NCI-H1092 (cell line): ENCODE measurements at places on chromosomes 7 and 10.

- no peak for DNase-seq
These were observed 373.6 kb upstream of the LRGUK start for GRCh38 chr7:133753513-133753912.

- DNase-seq, result no peak
These were observed 275.2 kb downstream of the BAMBI start for GRCh38 chr10:28952523-28952922.

GRCh38 chr10:67302701-67303100 is 376.9 kb downstream of the LRRTM3 start:
- DNase-seq, result no peak

GRCh38 chr7:128742206-128742605 is 3.0 kb downstream of the CALU start:
- DNase-seq, result no peak

DNA sequence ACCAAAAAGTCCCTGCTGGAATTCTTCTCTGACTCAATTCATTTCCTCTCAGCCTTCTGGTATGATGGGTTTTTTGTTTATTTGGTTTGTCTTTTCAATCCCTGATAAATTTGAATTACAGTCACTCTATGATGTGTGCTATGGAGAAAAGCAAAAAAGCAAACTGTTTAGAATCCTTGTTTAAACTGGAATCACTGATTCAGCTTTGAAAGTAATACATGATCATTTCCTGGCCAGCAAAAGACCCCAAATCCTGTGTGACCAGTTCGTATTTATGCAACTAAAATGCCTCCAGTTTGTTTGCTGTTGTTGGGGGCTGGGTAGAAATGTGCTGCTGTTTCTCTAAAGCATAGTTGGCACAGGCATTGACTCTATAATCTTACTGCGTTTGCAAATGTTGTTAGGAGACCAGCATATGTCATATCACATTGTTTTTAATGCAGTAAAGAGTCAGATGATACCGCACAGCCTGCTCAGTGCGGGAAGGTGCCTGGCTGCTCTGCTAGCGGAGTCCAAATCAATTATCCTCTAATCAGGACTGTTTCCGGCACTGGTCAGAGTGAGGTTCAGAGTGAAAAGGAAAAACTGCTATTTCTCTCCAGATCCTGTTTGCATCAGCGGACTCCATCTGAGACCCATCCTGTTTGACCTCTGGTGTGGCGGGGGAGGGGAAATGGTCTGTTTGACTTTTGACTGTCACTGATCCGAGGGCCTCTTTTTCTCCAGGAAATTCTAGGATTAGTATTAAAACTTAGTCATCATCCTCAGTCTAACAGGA is 40.6 kb upstream of the ADD3 start:
- DNase-seq, result no peak

- no peak for DNase-seq
These were observed 10.6 kb downstream of the VIM start for GRCh38 chr10:17238445-17239291.

DNA sequence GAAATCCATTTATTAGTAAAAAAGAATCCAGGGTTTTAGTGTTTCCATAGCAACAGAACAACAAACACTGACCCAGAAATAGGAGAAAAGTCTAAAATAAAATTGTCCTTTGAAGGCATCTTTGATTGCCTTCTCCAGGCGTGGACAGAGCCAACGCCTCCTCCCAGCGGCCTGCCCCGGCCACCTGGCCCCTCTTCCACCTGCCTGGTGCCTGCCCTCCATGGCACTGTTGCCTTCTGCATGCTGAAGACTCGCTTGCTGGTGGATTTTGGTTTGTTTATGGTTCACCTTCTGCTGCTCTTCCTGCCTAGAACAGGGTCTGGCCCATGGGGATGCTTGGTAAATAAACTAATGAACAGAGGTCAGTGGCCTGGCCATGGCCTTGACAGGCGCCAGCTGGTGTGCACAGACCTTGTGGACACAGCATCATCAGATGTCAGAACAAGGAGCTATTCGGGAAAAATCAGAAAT is 107.4 kb downstream of the DYNC2I1 start:
- DNase-seq, result no peak

DNA sequence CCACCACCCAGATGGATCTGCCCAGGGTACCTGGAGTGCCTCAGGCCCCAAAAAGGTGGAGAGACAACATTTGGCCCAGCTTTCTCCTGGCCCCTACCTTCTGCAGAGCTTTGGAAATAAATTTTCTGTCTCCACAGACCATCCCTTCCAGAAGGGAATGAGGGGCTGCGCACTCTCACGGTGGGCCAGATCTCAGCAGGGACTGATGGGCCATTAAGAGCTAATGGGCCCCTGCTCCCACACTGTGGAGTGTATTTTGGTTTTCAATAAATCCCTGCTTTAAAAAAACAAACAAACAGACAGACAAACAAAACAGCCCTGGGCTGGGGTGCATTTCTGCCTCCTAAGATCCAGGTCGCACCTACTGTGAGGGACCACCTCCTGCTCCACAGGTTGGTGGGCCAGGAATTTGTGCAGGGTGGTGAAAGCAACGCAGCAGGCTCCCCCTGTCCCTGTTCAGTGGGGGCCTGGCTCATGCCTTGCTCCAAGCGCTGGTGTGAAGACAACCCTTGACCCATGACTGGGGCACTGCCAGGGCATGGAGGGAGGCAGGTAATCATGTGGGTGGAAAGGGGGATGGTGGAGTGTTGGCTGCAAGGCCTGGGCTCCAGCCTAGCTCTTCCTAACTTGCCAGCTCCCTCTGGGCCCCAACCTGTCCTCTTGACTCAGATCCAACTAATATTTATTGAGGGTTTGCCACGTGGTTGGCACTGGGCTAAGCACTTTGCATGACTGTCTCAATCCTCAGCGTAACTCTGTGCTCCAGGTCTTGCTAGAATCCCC is 88.5 kb downstream of the COL13A1 start:
- DNase-seq, result no peak

DNA sequence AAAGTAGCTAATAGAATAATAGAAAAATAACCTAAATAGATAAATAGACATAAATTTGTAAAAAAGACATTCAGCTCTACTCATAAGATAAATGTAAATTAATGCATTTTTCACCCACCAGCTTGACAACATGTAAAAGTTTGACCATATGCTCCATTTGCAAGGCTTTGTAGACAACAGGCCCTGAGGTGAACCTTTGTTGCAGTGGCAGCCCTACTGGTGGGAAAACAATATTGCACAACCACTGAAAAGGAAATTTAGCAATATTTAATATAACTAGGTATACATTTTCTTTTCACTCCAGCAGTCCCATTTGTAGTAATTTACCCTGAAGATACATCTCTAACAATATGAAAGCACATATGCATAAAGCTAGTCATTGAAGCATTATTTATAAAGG is 39.0 kb upstream of the ADRA2A start:
- no peak for DNase-seq

- DNase-seq, result no peak
These were observed 8.5 kb downstream of the SP8 start for GRCh38 chr7:20778063-20778721.

DNA sequence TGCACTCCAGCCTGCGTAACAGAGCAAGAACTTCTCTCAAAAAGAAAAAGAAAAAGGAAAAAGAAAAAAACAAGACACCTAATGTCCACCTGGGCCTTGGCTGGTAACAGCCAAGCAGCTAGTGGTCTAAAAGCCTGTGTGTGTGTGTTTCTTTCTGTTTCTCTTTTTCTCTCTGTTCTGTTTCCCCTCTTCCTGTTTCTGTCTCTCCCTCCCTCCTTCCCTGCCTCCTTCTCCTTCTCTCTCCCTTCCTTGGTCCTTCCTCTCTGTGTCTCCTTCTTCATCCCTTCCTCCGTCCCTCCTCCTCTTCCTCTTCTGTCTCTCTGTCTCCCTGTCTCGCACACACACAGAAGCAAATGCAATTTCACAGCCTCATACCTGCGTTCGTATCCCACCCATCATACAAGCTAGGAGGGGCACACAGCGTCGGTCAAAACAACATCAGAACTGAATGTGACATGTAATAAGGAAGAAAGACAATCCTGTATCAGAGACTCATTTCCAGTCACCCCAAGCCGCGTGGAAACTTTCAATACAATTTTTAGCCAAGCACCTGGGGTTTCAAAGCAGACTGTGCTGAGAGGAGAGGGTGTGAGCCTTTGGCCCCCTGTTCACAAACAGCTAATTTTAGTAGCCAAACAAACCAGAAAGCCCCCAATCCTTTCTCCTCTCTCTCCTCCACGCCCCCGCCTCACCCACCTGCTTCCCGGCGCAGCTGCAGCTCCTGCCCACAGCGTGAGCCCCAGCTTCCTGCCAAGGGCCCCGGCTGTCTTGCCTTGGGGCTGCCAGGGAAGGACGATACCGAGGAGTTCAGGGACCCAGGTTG is 50.2 kb upstream of the GNA12 start:
- DNase-seq, result peak; percentile 44

DNA sequence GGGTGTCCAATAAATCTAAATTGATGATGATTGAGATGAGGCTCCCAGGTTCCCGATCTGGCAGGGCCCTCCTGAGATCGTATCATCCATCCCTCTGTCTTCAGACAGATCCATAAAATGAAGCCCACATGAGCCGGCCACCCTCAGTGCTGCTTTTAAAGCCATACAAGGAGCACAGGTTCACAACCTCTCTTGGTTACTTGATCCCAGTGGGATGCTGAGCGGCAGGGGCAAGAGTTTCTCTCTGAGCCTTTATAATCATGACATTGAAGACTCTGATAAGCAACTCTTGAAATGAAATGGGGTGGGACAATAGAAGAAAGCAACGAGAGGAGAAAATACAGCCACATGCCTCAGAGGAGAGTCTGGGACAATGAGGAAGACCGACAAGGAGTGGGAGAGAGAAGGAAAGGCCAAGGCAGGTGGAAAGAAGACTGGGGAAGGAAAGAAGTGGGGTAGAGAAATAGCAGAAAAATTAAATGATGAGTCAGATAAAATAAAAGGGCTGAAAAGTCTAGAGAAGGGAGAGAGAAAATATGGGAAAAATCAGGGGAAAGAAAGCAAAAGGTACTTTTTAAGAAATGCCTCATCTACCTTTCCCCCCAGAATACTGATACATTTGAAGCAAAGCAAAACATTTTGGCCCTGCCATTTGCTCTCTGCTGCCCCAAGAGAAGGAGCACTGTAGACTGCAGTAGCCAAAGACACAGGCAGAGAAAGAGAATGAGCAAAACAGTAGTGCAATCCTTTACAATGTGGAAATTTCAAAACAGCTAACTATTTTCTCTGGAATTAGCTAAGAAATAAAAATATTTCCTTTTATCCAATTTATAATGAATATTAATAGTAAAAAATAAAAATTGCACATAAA is 14.6 kb downstream of the GBX1 start:
- DNase-seq, result no peak

DNA sequence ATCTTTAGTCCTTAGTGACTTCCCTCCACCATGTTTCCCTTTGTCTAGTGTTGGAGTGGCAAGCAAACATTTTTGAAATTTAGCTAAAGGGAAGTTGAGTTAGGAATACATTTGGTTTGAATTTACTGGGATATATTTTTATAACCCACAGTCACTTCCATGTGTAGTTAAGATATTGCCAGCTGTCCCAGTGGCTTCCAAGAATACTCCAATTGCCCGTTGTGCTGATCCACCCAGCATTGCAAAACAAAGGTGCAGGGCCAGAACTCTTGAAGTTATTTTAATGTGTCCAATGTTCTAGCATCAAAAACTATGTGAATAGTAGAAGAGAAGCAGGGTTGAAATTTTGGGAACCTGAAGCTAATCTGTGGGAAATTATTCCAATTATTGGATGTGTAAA is 2.5 kb upstream of the P4HA1 start:
- DNase-seq, result no peak

DNA sequence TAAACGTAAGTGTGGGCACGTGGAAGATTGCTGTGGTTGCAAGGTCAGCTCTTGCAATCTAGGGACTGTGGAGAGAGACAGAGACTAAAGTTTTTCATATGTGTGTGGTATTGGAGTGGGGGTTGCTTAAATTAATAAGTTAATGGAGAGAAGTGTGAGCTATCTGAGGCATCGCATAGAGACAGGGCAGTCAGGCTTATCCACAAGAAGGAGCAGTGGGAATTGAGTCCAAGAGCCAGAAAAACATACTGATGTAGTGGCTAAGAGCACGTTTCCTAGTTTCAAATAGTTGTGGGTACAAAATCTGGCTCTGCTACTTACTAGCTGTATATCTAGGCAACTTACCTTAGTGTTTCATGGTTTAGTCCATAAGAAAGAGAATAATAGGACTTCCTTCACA is 65.8 kb downstream of the SORCS3 start:
- DNase-seq, result no peak

DNA sequence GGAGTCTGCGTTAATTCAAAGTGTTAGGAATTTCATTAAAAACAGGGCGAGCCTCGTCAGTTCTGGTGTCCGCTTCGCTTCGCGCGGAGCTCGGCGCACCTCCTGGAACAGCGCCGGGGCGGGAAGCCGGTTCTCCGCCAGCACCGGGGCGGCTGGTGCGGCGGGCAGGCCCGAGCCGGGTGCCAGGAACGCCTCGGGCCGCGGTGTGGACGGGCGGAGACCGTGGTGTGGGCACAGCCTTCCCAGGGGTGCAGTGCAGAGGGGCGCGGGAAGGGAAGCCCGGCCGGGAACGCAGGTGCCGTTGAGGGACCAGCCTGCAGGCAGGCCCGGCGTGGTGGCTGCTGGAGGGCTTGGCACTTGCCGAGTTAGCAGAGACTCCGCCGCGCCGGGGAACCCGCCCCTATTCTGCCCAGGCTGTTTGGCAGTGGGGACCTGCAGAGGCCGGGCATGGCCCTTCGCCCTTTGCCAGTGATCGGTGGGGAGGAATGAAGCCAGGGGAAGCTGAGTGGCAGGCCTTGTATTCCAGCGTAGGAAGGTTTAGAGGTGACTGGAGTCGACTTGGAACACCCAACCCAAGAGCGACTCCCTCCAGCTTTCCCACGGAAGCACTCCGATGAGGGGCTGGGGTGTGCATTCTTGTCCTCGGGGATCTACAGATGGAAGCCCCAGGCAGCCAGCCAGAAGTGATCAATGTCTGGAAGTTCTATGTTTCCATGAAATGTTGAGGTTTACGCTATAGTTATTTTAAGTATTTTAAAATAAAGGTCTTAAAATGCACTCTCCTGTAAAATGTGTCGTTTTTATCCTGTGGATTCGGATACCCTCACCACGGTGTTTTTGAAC is 945 bp upstream of the RHEB start:
- peak; percentile 61 for DNase-seq

DNA sequence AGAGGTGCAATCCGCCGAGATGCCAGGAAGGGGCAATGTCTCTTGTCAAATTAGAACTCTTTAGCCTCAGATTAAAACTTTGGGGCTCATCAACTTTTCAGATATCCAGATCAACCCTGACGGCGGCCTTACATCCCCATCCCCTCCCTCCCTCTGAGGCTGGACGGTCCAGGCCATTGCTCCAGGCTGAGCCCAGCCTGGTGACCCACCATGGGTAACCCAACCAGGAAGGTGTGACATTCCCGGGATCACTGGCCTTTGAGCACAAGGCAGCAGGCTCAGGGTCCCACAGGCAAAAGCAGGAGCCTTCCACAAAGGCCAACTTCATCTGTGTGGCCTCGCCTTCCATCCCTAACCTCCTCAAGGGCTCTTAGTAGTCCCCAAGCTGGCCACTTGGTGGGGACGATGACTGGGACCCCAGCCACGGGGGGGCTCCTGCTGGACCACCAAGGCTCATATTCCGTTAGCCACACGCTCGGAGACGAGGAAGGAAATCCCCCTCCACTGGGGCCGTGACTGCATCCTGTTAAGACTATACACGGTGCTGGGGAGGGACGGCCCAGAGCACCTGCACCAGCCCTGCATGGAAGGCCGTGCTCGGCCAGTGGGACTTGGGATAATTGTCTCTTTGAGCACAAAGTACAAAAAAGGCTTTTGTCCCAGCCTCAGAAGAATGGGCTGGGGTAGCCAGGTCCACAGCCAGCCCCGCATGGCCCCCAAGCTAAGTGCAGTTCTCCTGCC is 62.8 kb downstream of the ZRANB1 start:
- DNase-seq, result no peak
